ENCODE measurements at places on chromosomes 16 and 17.

- DNase-seq = no peak
Measured at GRCh38 chr17:74104921-74105320, 98.6 kb upstream of the RPL38 start.

DNA sequence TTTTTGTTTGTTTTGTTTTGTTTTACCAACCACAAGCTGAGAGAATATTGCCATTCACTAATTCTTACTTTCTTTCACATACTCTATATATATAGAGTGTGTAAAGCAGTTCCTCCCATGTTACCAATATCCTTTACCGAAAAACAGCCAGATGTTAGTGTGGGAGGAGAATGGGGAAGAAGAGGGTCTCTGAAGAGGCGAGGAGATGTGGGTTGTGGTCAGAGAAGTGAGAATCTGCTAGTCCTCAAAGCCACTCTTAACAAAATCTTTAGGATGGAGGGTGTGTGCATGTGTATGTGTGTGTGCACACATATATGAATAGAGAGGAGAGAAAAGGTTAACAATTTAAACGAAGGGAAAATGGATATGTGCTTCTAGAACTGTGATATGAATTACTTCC lies 80.6 kb downstream of the TUBD1 start:
- DNase-seq = peak; percentile 38

DNA sequence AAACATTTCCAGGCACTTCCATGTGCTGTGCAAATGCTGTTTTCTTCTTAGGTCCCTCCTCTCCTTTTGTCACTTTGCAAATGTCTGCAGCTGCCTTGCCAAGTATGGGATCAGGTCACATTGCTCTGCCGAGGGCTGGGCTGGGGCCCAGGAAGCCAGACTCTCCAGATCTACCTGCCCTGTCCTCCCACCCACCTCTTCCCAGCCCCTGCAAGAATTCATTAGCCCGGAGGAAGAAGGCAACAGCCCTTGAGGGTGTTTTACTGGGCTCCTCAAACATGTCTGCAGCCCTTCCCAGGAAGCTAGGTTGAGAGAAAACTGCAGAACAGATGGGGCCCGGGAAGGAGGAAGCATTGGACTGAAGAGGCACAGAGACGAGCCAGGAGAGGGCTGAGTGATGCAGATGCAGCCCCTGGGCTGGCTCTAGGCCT lies 47.1 kb downstream of the WSB1 start:
- no peak for DNase-seq

DNA sequence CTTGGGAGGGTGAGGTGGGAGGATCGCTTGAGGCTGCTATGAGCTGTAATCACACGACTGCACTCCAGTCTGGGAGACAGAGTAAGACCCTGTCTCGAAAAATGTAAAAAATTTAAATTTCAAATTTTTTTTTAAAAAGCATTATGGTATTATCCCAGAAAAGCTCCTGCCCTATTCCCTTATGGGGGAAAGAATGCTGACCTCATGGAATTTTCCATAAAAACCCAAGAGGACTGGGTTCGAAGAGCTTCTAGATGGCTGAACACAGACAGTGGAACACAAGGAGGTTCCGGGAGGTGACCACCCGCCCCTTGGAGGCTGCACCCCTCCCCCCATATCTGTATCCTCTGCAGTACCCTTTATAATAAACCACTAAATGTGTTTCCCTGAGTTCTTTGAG lies 4.0 kb downstream of the EIF4A3 start:
- DNase-seq = no peak

- DNase-seq = no peak
Measured at GRCh38 chr16:24683847-24684493, 45.5 kb upstream of the TNRC6A start.

DNA sequence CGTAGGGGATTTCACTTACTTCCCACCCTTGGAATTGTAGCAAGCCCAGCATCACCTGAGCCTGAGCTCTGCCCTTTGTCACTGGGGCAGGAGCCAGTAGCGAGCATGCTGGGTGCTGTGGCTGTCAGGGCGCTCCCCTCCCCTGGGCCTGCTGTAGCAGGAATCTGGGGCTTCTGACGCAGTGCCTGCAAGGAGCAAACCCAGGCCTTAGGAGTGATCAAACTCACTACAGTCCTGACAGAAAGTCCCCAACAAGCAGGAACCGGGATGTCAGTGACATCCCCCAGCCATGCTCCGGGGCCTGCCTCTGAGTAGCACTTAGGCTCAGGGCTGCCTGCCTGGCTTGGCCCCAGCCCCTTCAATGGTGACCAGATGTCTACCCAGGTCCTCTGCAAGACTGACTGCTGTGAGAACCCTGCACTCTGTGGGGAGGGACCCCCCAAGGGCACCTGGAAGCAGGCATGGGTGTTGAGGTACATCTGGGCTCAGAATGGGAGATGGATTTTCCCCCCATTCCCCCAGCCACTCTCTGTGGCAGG lies 23.5 kb downstream of the PLD6 start:
- DNase-seq = no peak

GRCh38 chr17:75325827-75326225 lies 36.6 kb upstream of the SLC25A19 start:
- peak; percentile 70 for DNase-seq

DNA sequence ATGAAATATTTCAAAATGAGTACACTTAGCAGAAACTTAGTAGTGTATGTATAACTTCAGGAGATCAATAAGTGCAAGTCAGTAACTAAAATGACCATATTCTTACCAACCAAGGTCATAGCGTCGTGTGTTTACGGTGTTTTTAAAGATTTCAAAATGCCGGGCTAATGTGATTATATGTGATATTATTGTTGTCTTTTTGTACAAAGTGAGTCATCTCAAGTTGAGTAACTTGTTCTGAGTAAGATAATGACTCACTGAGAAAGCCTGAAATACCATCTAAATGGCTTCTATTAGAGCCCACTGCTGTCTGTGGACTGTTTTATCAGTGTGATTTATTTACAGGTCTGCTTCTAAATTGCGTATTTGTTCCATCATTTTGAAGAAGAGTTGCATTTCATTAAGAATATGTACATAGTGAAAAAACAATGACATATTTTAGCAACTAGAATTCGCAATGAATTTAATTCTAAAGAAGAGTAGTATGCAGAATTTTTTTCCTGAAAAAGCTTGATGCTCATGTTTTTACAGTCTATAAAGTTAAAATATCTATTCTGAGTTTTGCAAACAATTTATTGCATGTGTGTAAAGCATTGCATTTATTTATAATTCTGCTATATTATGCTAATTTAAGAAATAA lies 12.7 kb downstream of the KRT12 start:
- peak; percentile 14 for DNase-seq

- no peak for DNase-seq
Measured at GRCh38 chr16:10242097-10242496, 59.9 kb upstream of the GRIN2A start.

GRCh38 chr17:4764595-4764994 lies 7.1 kb upstream of the TM4SF5 start:
- no peak for DNase-seq

- DNase-seq = no peak
Measured at GRCh38 chr16:20303012-20303411, 24.3 kb downstream of the GP2 start.

DNA sequence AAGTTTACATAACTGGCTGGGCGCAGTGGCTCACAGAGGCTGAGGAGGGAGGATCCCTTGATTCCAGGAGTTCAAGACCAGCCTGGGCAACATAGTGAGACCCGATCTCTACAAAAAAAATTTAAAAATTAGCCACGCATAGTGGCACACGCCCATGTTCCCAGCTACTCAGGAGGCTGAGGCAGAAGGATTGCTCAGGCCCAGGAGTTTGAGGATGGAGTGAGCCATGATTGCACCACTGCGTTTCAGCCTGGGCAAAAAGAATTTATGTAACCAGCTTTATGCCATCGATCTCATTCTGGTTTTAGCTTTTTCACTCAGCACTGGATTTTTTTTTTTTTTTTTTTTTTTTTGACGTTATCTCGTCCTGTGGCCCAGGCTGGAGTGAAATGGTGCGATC lies 9.1 kb upstream of the CD300E start:
- no peak for DNase-seq

- peak; percentile 77 for DNase-seq
Measured at GRCh38 chr17:70552230-70552981, 383.1 kb downstream of the KCNJ2 start.

DNA sequence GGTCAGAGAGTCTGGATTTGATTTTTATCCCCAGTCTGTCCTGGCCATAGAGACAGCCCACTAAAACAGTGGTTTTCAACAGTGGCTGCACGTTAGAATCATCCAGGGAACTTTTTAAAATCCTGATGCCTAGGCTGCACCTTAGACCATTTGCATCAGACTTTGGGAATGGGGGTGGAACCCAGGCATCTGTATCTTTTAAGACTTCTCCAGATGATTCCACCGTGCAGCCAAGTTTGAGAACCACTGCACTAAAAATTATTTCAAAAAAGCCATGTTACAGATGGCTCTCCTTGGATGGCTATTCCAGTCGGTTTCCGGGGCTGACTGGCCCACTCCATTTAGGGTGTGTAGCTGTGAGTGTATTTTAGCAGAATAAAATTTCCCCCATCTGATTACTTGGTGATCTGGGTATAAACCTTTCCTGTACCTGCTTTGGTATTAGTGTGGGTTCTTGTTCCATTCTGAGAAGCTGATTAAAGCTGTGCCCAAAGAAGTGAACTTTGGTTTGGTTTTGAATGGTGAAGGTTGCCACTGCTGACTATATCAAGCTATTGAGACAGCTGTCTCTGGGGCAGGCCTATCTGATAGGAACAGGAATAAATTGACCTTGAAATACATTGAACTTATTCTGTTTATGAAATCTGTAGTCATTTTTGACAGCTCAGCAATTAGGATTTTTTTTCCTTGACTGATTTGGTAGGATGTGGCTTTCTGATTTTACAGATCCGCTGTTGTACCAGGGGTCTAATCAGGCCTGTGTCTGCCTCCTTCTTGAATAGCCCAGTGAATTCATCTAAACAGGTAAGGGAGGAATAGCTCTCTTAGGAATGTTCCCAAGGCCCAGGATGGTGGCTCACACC lies 1.3 kb downstream of the ATP5MC1 start:
- no peak for DNase-seq

GRCh38 chr16:85114909-85115567 lies 2.8 kb upstream of the CIBAR2 start:
- DNase-seq = peak; percentile 82

DNA sequence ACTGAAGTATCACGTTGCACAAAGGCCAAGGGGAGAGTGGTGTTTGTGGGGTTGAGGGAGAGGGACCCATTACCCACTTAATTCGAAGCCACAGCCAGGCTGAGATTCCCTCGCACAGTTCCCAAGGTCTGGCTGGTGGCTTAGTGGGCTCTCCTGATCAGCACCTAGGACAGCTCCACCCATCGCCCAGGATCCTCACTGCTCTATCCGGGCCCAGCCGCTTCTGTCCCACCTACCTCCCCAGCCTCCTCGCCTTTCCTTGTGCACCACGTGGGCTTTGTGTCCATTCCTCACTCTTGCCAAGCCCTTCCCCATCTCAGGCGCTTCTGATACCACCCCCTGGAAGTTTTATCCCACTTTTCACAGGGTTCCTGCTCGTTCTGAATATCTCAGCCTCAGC lies 163.5 kb downstream of the CCT6B start:
- peak; percentile 73 for DNase-seq

- DNase-seq = no peak
Measured at GRCh38 chr16:47888142-47888541, 267.7 kb downstream of the ABCC12 start.

DNA sequence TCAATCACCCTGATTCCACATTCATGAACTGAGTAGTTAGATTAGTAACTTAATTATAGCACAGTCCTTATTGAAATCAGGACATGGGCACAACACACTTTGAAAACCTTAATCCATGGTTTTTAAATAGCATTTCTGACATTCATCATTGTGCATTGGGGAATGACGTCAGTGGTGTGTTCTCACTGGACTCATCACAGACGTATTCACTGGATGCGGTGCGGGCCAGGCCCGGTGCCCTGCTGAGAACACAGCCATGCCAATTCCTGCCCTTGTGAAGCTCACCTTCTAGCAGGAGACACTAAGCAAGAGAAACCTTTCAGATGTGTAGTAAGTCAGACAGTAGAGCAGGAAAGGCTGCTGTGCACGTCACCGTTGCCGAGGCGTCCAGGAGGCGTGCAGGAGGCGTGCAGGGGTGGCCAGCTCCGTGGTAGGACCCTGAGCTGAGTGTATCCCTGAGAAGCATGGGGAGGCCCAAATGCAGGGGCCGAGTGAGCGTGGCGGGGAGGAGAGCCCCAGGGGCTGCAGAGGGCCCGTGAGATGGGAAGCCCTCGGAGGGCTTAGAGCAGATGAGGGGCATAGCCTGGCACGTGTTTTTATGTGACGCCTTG lies 12.9 kb downstream of the BANP start:
- DNase-seq = no peak

- no peak for DNase-seq
Measured at GRCh38 chr17:75557075-75557851, 30.3 kb upstream of the MYO15B start.

GRCh38 chr16:79008869-79009179 lies 591.7 kb downstream of the MAF start:
- no peak for DNase-seq

Data from hematopoietic multipotent progenitor cell treated with erythropoietin and hydrocortisone succinate and interleukin-3 and kit ligand, for 6 days (in vitro differentiated cells).